ENCODE measurements at places on chromosomes 5 and 9.

GRCh38 chr5:135436951-135437418 lies 10.2 kb downstream of the DCANP1 start:
- DNase-seq = no peak

DNA sequence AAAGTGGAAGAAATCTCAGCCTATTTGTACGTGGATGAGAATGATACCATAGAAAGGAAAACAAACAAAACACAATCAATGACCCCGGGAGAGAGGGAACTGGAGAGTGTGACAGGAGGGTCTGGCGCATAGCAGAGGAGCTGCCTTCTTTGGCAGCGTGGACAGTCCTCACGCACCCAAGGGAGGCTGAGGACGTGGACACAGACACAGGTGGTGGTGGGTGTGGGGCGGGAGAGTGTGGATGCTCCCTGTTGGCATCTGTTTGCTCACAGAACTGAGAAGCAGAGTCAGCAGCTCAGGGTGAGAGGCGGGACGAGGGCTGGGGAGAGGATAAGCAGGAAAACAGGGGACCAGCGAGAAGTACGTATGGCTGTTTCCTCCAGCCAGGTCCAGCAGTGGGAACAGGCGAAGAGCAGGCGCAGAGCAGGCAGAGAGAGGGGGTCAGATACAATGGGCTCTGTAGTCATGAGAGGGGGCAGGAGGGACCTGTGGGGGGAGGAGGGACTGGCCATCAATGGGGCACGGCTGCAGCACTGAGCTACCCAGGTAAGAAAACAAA lies 10.0 kb downstream of the CMBL start:
- DNase-seq = no peak

DNA sequence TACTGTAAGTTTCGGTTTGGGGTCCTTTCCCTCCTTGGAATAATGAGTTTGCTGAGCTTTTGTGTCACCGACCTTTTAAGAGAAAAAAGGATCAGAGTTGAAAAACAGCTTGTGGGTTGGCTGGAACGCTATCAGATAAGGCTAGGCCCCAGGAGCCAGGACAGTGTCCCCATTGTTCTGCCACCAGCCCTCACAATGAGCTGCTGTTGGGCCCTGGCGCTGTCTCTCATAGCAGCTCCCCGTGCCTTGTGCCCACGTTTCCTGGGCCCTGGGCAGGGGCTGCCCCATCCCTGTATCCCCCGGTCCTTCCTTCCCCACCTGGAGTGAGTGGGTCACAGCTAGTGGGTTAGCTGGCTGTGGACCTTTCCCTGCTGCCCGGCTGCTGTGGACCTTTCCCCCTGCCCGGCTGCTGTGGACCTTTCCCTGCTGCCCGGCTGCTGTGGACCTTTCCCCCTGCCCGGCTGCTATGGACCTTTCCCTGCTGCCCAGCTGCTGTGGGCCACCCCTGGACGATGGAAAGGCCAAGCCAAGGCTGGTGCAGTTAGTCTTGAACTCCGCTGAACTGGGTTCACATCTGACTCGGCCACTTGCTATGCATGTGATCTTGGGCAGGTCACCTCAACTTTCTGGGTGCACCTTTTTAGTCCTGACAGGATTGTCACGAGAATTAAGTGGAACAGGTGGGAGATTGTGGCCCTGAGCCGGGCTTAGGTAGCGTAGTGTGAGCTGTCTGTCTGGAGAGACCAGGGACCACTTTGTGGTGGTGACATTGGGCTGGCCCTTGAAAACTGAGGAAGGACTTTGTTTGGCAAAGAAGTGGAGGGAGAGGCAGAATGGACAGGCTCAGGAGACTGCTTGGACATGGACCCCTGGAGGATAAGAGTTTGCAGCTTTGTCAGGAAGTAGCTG lies 99.5 kb downstream of the DAB2IP start:
- no peak for DNase-seq

GRCh38 chr5:58970766-58971165 lies 387.9 kb downstream of the RAB3C start:
- no peak for DNase-seq

- no peak for DNase-seq
Measured at GRCh38 chr5:67028371-67028770, 168.2 kb downstream of the CD180 start.

DNA sequence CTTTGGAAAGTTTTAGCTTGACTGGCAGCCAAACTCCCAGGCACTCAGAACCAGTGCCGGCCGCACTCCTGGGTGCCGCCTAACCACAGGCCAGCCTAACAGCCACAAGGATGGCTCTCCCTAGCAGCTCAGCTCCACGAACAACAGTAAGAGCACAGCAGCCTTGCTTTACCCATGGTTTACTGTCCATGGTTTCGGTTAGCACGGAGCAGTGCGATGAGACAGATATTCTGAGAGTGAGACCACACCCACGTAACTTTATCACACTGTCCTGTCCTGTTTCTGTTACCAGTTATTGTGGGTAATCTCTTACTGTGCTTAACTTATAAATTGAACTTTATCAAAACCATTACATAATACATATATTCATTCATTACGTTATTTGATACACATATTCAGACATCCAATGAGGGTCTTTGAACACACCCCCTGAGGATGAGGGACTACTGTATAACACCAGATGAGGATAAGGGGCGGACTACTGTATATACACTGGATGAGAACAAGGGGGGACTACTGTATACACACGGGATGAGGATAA lies 12.4 kb downstream of the CLPTM1L start:
- DNase-seq = no peak

DNA sequence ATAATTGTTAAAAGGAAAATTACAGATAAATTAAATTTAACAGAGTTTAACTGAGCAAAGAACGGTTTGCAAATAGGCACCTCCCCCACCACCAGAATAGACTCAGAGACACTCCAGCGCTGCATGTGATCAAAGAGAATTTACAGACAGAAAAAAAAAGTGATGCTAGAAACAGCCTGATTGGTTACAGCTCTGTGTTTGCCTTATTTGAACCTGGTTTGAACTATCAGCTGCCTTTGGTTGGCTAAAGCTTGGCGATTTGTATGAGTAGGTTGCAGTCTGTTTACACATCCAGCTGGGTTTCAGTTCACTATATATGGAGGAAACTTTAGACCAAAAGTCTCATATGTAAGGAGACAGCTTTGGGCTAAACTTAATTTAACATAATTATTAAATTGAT lies 249.1 kb downstream of the ENC1 start:
- DNase-seq = no peak

GRCh38 chr5:20335978-20336377 lies 348.0 kb upstream of the CDH18 start:
- no peak for DNase-seq

DNA sequence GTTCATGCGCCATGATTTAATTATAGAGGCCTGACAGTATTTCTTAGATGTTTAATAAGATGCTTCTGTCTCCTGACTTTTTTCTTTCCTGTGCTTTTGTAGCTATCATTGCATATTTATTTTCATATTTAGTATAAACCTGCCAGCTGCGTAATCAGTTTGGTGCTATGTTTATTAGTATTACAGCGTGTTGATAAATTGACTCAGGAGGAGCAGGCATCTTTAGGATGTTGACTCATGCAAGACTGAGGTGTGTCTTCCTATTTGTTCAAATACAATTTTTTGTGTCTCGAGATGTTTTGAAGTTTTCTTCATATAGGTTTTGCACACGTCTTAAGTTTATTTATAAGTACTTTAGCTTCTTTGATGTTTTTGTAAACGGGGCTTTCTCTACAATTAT lies 35.9 kb upstream of the EXOC3 start:
- DNase-seq = no peak

DNA sequence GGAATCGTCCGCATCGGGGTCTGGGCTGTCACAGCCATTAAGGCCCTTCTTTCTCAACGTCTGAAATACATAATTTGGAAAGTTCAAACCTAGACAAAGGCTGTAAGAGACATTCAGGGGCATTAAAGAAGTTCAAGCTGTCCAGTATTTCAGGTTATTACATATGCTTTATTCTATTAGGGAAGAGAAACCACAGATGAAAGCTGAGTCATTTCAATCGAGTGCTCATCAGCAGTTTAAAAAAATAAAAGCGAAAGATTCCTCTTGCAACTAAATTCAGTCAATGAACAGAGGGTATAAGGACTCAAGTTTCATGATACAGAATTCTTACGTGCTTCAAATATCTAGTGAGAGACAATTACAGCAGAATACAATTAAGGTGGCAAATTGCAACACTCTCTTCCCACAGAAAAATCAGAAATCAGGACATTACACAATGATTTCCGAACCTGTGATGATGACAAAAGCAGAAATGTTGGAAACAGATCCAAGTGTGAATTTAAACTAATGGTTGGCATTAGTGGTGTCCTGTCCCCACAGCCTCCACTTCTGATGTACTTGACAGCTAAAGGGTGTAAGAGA lies 121.6 kb downstream of the MEF2C start:
- no peak for DNase-seq

DNA sequence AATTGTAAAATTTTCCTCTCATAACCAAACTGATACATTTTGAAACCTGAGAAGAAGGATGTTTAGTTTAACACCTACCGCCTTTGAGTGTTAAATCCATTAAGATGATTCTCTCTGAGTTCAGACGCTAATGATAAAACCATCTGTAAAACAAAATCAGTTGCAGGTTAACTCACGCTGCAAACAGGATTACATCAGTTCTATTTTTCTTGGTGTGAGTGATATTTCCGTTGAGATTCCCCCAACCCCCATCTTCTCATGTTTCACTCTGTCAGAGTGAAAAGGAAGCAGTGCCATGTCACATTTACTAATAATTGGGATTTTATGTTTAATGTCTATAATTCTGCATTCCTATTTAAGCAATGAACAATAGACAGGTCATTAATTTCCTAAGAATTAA lies 146.5 kb downstream of the FANCC start:
- DNase-seq = peak; percentile 19

DNA sequence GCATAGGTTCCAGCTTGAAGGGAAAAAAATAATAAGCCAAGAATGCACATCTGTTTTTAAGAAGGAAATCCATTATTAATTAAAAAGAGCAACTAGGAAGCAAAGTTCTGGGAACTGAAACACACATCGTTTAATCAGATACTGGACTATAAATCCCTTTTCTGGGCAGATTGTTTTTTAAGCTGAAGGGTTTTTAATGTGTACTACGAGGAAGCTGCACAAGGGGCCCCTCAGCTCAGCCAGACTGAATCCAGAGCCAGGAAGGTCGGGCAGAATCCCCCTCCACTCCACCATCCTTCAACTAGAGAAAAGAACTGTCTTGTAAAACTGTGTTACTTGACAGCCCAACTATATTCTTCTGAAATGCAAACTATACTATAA lies 49.2 kb downstream of the ROR2 start:
- DNase-seq = no peak

- no peak for DNase-seq
Measured at GRCh38 chr5:142364251-142365145, 39.7 kb upstream of the SPRY4 start.

GRCh38 chr9:101445353-101446029 lies 9.9 kb upstream of the ALDOB start:
- DNase-seq = no peak

- DNase-seq = no peak
Measured at GRCh38 chr9:2846115-2846514, 2.2 kb upstream of the PUM3 start.

DNA sequence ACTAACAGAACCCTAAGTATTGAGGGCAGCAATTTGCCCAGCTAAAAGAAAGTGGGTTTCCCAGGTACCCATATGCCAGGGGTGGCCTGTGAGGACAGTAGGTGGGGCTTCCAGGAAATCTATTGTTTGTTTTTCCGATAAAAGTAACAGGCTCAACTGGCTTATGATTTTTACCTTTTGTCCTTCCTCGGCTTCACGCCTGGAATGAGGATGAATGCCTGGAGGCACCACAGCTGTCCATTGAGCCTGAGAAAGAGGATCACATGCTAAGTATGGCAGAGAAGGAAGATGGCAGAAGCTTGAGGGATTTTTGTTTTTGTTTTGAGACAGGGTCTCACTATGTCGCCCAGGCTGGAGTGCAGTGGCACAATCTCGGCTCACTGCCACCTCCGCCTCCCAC lies 84.1 kb downstream of the KLF4 start:
- no peak for DNase-seq

- no peak for DNase-seq
Measured at GRCh38 chr9:124854822-124855221, 1.6 kb downstream of the WDR38 start.

- peak; percentile 4 for DNase-seq
Measured at GRCh38 chr5:67350618-67351201, 154.1 kb upstream of the CD180 start.

DNA sequence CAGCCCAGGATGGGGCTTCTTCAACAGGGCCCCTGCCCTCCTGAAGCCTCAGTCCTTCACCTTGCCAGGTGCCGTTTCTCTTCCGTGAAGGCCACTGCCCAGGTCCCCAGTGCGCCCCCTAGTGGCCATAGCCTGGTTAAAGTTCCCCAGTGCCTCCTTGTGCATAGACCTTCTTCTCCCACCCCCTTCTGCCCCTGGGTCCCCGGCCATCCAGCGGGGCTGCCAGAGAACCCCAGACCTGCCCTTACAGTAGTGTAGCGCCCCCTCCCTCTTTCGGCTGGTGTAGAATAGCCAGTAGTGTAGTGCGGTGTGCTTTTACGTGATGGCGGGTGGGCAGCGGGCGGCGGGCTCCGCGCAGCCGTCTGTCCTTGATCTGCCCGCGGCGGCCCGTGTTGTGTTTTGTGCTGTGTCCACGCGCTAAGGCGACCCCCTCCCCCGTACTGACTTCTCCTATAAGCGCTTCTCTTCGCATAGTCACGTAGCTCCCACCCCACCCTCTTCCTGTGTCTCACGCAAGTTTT lies 23.6 kb downstream of the PCDHGC5 start:
- DNase-seq = no peak

DNA sequence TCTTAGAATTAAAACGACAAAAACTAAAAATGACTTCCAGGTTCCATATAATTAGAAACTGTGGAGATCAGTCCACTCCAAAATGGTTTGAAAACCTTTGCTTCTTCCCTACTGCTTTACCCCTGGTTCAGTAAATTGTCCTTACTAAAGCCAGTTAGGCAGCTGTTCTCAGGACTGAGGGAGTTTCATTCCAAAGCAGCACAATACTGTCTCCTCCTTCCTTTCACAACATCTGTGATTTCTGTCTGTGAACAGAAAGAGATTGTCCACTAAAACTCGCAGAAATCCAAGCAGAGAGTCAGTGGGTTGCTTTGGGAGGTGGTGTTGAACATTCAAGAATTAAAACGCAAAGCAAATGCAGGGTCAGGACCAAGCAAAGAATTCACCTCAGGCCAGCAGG lies 740.8 kb upstream of the ZNF608 start:
- DNase-seq = no peak

DNA sequence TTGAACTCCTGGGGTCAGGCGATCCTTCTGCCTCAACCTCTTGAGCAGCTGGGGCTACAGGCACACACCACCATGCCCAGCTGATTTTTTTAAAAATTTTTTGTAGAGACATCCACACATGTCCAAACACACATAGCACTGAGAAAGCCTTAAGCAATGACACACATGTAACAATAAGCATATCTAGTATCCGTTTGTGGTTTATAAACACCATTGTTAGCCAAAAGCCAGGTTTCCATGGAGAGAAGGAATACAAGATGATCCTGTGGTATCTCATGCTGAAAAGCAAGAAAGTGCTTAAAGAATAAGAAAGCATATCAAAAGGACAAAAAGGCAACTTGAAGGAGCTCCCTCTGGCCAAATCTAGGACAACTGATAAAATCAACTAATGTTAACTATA lies 29.7 kb upstream of the SLC1A3 start:
- DNase-seq = no peak

GRCh38 chr5:161286066-161286655 lies 260.4 kb downstream of the GABRB2 start:
- DNase-seq = no peak
